ENCODE measurements at places on chromosomes 11 and 22.

- DNase-seq = no peak
Measured at GRCh38 chr11:1022411-1022810, 14.1 kb downstream of the MUC6 start.

GRCh38 chr11:112630496-112630895 is 330.7 kb upstream of the NCAM1 start:
- DNase-seq = no peak

DNA sequence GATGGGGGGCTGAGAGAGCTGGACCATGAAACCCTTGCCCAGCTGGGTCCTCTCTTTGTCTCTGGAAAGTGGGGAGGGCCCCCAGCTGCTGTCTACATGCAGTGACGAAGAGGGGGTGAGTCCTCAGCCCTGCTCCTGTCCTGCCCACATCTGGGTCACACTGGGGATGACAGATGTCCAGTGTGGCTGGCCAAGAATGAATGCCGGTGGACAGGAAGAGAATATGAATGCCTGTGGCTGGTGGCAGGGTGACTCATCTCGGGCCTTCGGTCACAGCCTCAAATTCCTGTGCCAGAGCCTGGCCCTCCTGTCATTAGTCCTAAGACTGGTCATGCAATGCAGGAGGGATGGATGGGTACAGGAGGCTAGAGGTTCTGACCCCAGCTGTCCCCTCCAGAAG is 2.2 kb upstream of the PNPLA3 start:
- no peak for DNase-seq

DNA sequence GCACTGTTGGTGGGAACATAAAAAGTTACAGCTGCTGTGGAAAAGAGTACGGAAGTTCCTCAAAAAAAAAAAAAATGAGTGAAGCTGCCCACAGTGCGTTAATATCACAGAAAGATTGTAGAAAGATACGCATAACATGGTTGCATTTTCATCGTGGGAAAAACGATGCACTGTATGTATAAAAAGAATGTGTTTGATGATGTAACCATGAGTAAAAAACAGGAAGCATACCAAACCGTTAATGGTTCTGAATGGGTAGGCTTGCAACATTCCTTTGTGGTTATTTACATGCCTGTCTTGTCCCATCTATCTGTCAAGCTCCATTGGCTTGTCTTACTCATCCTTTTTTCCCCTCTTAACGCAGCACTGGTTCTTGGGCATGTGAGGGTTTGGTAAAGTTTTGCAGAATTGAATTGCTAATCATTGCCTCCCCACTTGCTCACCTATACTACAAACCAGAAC is 33.8 kb upstream of the DKK3 start:
- DNase-seq = peak; percentile 40

- DNase-seq = no peak
Measured at GRCh38 chr11:47511917-47512316, 41.0 kb downstream of the CELF1 start.

DNA sequence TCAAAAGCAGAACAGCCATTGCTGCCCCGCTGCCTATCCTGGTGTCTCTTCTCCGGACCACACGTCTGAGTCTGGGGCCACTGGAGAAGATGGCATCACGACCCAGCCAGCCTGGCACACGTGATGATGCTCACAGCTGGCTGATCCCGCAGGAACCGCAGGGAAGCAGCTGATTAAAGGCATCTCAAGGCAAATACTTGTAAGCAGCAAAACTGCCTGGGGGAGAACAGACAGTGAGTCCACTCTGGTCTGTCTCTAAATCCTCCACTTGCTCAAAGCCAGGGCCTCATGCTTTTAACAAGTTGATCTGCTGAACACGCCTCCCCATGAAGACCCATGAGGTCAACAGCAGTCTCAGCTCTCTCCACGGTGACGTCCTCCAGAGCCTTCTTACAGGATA is 108.6 kb downstream of the BRD1 start:
- DNase-seq = no peak

GRCh38 chr22:32775957-32776356 is 25.5 kb upstream of the TIMP3 start:
- DNase-seq = no peak

DNA sequence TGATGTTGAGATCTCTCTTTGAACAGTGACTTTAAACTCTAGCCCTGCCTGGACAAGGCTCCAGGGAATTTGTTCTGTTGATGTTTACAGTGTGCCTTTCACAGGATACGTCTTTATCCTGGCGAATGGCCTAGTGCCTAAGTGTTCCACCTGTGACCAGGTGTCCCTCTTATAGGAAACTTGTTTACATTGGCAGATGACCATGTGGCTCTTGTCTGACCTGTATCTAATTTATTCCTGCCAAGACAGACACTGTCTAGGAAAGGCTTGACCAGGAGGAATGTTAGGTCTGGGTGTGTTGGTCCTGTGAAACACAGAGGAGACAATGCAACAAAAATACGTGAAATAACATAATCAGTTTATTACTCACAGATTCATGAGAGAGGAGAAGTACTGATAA is 875.6 kb downstream of the METTL15 start:
- no peak for DNase-seq

- no peak for DNase-seq
Measured at GRCh38 chr22:45226503-45227186, 14.0 kb downstream of the KIAA0930 start.

GRCh38 chr11:46236918-46237247 is 40.6 kb upstream of the CREB3L1 start:
- DNase-seq = no peak

- no peak for DNase-seq
Measured at GRCh38 chr11:129590753-129591475, 215.3 kb downstream of the BARX2 start.

DNA sequence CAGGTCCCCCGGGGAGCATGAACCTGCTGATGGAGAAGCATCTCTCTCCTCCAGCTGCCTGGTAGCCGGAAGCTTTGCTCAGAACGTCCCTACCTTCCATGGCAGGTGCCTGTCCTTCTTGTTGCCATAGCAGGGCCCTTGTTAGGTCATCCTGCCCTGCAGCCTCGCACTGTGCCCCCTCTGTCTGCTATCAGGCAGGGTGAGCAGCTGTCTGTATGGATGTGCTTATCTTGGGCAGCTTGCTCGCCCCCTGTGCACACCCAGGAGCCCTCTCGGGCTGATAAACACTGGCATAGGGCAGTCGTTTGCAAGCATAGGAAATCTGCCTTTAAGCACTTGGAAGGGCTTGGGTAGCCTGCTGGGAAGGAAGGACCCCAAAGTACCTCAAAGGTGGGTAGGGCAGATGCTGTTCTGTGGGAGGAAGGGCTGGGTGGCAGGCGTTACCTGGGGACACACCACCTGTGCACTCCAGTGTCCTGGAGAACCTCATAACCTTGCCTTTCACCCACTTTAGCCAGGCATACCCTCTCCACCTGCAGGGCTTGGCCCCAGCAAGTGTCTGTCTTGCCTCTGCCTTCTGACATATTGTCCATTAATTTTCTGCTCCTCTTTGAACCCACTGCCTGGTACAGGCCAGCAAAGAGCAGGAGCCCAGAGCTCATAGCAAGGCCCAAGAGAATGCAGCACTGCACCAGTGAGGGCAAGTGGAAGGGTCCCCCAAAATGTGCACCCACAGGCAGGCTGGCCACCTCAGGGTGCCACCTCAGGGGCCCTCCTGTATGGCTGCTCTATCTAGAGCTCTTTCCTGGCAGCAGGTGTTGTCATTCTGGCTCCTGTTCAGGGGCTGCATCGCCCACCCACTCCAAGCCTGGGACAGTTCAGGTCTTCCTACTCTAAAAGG is 8.0 kb upstream of the COMT start:
- DNase-seq = no peak

DNA sequence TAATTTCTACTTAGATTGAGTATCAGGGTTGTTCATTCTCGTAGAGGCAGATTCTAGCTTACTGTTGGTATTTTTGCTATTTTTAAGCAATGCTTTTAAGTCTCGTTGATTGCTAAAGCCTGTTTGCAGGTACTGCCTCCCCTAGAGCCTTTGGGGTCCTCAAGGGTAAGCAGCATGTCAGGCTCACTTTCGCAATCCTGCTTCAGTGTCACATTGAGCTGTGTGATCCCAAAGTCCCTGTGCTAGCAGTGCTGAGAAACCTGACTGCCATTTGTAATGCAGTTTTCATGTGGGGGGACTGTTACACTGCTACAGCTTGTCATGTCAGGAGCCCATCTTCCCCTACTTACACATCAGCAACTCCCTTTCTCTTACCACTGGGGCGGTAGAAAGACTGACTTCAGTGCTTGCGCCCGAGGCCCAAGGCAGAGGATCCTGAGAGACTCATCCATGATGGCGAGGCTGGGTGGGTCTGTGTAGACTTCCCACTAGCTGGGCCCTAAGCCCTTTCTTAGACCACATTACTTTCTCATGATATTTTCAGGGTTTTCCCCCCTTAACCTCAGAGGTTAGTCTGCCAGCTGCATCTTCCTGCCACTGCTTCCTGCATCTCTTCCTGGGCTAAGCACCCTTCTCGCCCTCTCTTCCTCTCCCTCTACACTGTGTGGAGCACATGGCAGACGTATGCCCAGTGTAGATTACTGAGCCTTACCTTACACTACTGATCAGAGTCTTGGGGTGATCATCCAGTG is 40.8 kb upstream of the ST14 start:
- no peak for DNase-seq

DNA sequence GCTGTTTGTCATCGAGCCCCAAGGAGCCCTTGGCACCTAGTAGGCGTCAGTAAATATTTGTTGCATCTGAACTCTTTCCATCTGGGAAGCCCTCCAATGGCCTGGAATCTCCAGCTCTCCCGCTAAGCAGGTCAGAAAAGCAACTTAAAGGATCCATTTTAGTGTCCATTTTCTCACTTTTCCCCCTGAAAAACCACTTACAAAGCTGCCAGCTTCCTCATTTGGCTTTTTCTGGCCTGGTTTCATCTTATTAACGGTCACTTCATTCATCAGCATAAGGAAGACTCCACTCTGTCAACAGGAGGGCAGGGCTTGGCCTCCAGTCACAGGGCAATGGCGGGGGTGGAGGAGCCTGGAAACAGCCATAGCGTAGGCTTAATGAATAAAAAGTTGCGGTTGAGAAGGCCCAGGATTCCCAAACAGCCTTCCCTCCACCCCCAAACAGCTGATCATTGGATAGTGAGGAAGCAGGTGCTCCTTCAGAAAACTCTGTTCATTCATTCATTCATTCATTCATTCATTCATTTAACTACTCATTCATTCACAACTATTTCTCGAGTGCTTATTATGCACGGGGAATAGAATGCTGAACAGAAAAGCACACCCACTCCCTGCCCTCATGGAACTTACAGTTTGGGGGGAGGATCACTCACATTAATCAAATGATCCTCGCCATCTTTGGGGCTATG is 104.5 kb upstream of the RCN1 start:
- DNase-seq = no peak

GRCh38 chr22:37273126-37273845 is 9.0 kb upstream of the CYTH4 start:
- no peak for DNase-seq

GRCh38 chr11:110711776-110712658 is at the start of gene ARHGAP20:
Gene ARHGAP20 (minus strand): TSS chr11:110712437. CDS start chr11:110712231, 206 bp downstream.
- peak; percentile 50 for DNase-seq

- no peak for DNase-seq
Measured at GRCh38 chr22:46750863-46751443, 11.5 kb upstream of the TBC1D22A start.

GRCh38 chr11:114208377-114208776 is 87.8 kb upstream of the NNMT start:
- DNase-seq = no peak

GRCh38 chr11:11463405-11463804 is 110.4 kb upstream of the CSNK2A3 start:
- DNase-seq = peak; percentile 34

- no peak for DNase-seq
Measured at GRCh38 chr22:26215736-26216135, 46.5 kb downstream of the SEZ6L start.

DNA sequence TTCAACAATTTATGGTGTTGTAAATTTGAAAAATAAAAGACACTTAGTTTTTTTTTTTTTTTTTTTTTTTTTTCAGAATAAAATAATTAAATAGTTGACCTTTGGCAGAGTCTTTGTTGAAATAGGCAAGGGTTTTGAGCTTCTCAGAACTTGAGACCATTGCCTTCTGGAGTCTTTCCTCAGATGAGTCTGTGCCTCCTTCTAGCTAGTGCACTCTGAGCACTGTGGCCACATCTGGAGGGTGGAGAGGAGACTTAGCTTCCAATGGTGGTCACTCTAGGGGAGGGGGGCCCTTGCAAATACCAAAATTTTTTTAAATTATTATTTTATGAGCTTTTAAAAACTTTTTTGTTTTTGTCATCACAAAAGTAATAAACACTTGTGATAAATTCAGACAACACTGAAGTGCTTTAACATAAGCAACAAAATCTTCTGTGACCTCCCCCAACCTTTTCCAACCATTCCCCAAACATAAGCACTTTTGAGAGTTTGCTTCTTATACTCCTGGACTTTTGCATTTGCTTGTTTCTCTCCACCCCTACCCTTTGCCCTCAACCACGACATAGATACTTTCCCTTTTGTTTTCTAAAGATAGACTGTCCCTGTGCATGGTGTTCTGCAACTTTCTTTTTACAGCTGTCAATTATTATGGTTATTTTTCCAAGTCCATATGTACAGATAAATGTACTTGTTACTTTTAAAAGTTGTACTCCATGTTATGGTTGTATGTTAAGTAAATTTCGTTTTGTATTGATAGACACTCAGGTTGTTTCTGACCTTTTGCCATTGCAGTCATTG is 41.1 kb downstream of the BMAL1 start:
- DNase-seq = no peak

GRCh38 chr11:8593935-8594909 is at the start of gene STK33:
Gene STK33 (minus strand): TSS chr11:8594228. CDS start chr11:8474905, 119,323 bp downstream.
- peak; percentile 52 for DNase-seq

- no peak for DNase-seq
Measured at GRCh38 chr22:32699001-32699582, 102.4 kb upstream of the TIMP3 start.

DNA sequence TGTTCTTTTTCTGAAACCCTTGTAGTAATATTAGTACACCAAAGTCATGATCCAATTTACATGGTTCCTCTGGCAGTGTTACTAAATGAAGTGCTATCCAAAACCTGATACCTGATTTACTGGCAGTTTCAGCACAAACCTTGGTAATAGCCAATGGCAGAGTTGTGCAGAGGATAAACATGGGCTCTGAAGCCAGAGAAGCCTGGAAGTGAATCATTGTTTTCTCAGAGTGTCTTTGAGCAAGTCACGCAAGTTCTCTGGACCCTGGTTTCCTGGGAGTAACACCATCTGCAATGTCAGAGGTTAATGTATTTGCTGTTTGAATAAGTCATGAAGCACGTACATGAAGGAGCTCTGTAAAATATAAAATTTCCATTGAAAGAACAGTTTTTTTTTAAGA is 222.3 kb upstream of the NARS2 start:
- no peak for DNase-seq

GRCh38 chr22:44811141-44811540 is 58.8 kb downstream of the ARHGAP8 start:
- DNase-seq = no peak
